ENCODE measurements at places on chromosomes 1 and 21. TPM values are rescaled to one million over a fixed set of nuclear protein-coding genes. Genes with fewer than 3 reads are reported as not detected.
A peak's percentile ranks its signal among the peaks of the same experiment; 100 is the strongest.

The ESRRG gene
- 38.5 TPM for total RNA-seq

DNA sequence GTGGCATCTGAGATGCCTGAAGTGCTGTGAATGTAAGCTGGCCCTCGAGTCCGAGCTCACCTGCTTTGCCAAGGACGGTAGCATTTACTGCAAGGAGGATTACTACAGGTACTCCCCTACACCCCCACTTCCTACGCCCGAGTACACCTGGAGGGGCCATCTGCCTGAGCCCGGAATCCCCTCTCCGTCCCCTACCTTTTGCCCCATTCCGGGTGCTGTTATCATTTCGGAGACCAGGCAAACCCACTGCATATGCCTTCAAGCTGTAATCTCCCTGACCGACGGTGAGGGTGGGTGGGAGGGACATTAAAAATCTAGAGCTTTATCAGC lies 2.9 kb downstream of the LHX9 start:
- no peak for DNase-seq
- no peaks in the 10 kb centered on the region for H3K36me3 ChIP-seq
- H3K4me1 ChIP-seq = no peaks in the 10 kb centered on the region
- no peak overlapping the region for H3K4me3 ChIP-seq

DNA sequence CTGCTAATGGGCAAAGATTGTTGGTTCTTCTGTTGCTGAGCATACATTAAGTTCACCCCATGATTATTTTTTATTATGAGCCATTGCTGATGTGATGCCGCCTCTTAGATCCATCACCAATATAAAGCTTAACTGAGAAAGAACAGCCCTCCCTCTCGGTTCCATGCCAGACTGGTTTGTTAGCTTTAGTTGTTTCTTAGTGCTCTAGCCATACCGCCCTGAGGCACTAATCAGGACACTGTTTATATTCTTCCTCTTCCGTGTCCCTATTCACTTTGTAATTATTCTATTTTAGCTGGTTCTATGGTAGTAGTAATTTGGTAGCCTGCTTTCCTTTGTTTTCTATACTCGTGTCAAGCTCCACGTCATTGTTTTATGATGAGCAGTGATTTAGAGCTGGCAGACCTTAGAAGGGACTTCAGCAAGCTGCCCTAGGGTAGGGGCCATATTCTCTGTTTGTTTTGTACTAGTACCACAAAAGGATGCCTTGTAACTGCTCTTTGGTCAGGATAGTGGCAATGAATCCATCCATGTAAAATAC lies 27.3 kb upstream of the PDPN start:
- no peaks in the 10 kb centered on the region for H3K4me1 ChIP-seq
- DNase-seq = no peak
- no peak overlapping the region for H3K4me3 ChIP-seq
- H3K36me3 ChIP-seq = no peaks in the 10 kb centered on the region

DNA sequence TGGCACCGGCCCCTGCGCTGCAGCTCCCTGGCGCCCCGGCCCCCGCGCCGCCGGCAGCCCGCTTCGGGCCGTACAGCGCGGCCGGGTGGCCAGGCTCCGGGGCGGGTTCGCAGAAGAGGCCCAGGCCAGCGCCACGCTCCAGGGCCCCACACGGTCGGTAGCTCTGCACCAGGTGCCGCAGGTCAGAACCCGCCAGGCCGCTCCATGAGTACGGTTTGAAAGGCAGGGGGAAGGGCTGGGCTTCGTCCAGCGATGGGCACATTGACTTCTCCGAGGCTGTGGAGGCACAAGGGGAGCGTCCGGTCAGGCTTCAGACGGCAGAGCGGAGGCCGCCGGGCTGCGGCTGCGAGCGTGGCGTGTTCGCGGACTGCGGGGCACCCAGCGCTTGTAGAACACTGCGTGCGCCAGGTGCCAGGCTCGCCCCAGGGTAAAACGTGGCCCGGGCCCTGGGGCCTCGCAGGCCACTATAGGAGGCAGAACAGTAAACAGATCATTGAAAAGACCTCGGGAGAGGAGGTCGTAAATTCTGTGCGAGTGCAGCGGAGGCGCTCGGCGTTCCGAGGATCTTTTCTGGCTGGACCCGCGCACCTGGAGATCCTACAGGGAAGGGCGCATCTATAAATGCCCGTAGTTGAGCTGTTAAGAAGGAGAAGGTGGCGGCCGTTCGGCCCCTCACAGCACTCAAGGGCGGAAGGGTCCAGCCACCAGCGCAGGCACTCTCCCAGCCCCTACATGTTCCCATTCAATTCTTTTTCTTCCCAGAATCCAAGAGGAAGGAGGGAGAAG lies 5.7 kb downstream of the GFI1 start:
- H3K27ac ChIP-seq = no peak overlapping the region
- no peaks in the 10 kb centered on the region for H3K36me3 ChIP-seq
- peak overlapping the region; percentile 26 for H3K4me3 ChIP-seq
- DNase-seq = no peak
- H3K27me3 ChIP-seq = peaks cover 30% of the 10 kb centered on the region

- no peaks in the 10 kb centered on the region for H3K27me3 ChIP-seq
- no peak overlapping the region for H3K4me3 ChIP-seq
- DNase-seq = no peak
- H3K36me3 ChIP-seq = no peaks in the 10 kb centered on the region
Measured at GRCh38 chr1:28981210-28981609, 66.8 kb downstream of the EPB41 start.

The AADACL4 gene
- total RNA-seq = not detected

DNA sequence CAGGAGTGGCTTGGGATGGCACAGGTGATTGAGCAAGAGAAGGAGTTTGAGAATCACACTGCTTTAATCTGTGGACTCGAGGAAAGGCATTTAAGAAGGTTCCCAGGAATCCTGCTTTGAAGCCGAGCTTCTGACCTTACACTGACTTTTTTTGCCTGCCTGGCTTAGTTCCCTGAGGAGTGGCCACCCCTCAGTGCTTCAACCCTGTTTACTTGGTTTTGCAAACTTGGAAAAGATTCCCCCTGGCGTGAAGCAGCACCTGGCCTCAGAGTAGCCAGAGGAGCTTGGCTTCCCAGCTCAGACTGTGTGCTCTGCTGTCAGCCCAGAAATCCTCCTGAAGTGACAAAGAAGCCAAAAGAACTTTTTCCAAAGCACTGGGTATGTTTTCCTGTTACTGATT lies 48.5 kb upstream of the LDLRAP1 start:
- H3K4me3 ChIP-seq = no peak overlapping the region
- no peaks in the 10 kb centered on the region for H3K27me3 ChIP-seq
- H3K36me3 ChIP-seq = peaks cover 68% of the 10 kb centered on the region
- no peak for DNase-seq
- no peak overlapping the region for H3K27ac ChIP-seq
- H3K4me1 ChIP-seq = no peaks in the 10 kb centered on the region

GRCh38 chr1:196466654-196467053 lies 141.6 kb downstream of the KCNT2 start:
- H3K27ac ChIP-seq = no peak overlapping the region
- H3K4me3 ChIP-seq = no peak overlapping the region
- no peak for DNase-seq
- H3K4me1 ChIP-seq = no peaks in the 10 kb centered on the region
- H3K27me3 ChIP-seq = no peaks in the 10 kb centered on the region

- no peak overlapping the region for H3K4me3 ChIP-seq
- H3K36me3 ChIP-seq = no peaks in the 10 kb centered on the region
- no peaks in the 10 kb centered on the region for H3K4me1 ChIP-seq
- DNase-seq = no peak
Measured at GRCh38 chr1:78080767-78081166, 35.0 kb downstream of the GIPC2 start.

GRCh38 chr1:173285048-173285447 lies 77.9 kb upstream of the TNFSF4 start:
- no peak overlapping the region for H3K27ac ChIP-seq
- DNase-seq = no peak

DNA sequence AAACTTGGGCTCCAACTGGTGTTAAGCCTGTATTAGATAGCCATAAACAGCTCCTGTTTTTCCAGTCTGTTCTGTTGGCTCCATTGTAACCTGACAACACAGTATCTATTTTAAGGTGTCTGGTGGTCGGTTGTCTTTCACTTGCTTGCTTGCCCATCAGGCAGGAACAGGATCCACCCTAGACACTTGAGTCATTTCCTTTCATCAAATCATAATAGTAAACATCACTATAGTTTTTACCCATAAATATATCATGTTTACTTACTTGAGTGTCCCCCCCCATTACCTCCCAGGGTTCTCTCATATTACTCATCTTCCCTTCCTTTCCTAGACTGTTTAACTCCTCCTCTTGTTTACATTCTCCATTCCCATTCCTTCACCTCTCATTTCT lies 2.9 kb downstream of the DDI2 start:
- DNase-seq = no peak
- no peaks in the 10 kb centered on the region for H3K36me3 ChIP-seq
- H3K4me1 ChIP-seq = peaks cover 65% of the 10 kb centered on the region
- H3K27ac ChIP-seq = peak overlapping the region; percentile 99
- H3K4me3 ChIP-seq = peak overlapping the region; percentile 1
- no peaks in the 10 kb centered on the region for H3K27me3 ChIP-seq

The FAM72D gene
- not detected for total RNA-seq

DNA sequence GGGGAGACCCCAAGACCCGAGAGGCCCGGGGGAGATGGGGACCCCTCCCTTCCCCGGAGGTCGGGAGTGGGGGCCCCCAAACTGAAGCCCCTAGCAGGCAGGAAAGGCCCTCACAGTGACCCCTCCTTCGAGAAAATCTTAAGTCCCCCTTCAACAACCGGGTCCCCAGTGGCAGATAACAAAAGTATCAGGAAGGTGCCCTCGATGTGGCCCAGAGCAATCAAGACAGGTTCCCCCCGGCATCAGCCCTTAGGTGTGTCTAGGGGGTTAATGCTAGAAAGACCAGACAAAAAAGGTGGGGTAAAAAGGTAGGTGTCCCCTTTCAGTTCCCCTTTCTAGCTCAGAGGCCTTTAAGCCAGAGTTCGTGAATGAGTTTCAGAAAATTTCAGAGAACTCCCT lies 282 bp upstream of the ECE1 start:
- H3K36me3 ChIP-seq = peaks cover 5% of the 10 kb centered on the region
- H3K27me3 ChIP-seq = no peaks in the 10 kb centered on the region
- H3K4me3 ChIP-seq = peak overlapping the region; percentile 59
- peak overlapping the region; percentile 82 for H3K27ac ChIP-seq

The BECN2 gene
- total RNA-seq = not detected

DNA sequence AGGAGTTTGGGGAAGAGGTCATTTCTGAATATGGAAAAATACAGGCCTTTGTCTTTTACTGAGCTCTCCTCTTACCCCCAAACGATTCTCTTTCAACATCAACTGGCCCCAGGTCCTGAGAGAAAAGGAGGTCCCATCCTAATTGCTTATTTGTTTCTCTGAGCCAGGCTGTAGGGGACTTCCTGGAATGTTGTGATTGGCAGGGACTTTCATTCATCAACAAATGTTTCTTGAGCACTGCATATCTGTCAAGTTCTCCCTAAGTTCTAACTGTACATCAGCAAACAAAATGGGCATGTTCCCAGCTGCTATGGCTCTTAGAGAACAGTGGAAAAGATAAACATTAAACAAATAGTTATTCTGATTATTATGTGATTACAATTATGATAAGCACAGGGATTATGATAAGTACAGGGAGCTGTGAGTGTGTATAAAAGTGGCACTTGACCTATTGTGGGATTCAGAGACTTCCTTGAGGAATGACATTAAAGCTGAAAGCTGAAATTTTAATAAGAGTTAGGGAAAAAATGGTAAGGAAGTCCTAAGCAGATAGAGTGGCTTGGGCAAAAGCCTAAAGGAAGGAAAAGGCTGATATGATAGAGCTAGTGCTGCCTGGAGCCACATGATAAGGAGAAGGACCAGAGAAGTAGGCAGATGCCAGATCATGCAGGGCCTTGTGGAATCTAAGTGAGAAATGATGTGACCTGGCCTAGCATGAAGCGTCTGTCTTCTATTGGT lies 11.6 kb downstream of the GPX7 start:
- DNase-seq = no peak
- H3K27me3 ChIP-seq = no peaks in the 10 kb centered on the region
- H3K4me1 ChIP-seq = no peaks in the 10 kb centered on the region
- no peaks in the 10 kb centered on the region for H3K36me3 ChIP-seq
- H3K27ac ChIP-seq = no peak overlapping the region

- H3K27ac ChIP-seq = no peak overlapping the region
- no peak overlapping the region for H3K4me3 ChIP-seq
- H3K36me3 ChIP-seq = no peaks in the 10 kb centered on the region
- no peaks in the 10 kb centered on the region for H3K4me1 ChIP-seq
Measured at GRCh38 chr1:232227306-232227705, 402.6 kb downstream of the SIPA1L2 start.

The NHLH1 gene
- total RNA-seq = not detected

DNA sequence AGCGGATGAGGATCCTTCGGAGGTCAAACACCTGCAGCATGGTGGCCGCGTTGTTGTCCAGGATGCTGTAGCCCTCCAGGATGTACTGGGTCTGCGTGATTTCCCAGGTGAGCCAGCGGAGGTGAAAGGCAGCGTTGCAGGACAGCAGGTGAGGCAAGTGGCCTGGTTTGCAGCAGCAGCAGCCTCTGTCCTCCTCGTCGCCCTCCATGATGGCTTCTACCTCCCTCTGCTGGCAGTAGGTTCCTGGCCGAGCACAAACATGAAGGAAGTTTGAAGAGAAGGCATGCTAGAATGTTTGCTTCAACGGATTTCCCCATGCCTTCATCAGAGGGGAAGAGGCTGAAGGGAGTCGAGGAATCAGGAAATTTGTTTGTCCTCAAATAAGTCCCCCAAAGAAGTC lies 74.7 kb downstream of the NTPCR start:
- H3K36me3 ChIP-seq = no peaks in the 10 kb centered on the region
- H3K4me1 ChIP-seq = no peaks in the 10 kb centered on the region
- no peak for DNase-seq

The FCRL5 gene
- not detected for total RNA-seq

The GUCA2B gene
- not detected for total RNA-seq

The CLCNKB gene
- 4.6 TPM for total RNA-seq

GRCh38 chr1:69589799-69590198 lies 22.1 kb downstream of the LRRC7 start:
- H3K27me3 ChIP-seq = no peaks in the 10 kb centered on the region
- no peak overlapping the region for H3K27ac ChIP-seq
- H3K36me3 ChIP-seq = no peaks in the 10 kb centered on the region
- no peak for DNase-seq

GRCh38 chr1:193216920-193217319 lies 30.5 kb upstream of the B3GALT2 start:
- H3K4me1 ChIP-seq = no peaks in the 10 kb centered on the region
- no peak overlapping the region for H3K4me3 ChIP-seq
- DNase-seq = no peak
- peaks cover 9% of the 10 kb centered on the region for H3K36me3 ChIP-seq

All from right atrium auricular region (tissue), 2 donors.